NCI-H2029 treated with DMSO at 0.1 percent for 48 hours (cell line): ENCODE measurements at places on chromosomes 7 and 10.

DNA sequence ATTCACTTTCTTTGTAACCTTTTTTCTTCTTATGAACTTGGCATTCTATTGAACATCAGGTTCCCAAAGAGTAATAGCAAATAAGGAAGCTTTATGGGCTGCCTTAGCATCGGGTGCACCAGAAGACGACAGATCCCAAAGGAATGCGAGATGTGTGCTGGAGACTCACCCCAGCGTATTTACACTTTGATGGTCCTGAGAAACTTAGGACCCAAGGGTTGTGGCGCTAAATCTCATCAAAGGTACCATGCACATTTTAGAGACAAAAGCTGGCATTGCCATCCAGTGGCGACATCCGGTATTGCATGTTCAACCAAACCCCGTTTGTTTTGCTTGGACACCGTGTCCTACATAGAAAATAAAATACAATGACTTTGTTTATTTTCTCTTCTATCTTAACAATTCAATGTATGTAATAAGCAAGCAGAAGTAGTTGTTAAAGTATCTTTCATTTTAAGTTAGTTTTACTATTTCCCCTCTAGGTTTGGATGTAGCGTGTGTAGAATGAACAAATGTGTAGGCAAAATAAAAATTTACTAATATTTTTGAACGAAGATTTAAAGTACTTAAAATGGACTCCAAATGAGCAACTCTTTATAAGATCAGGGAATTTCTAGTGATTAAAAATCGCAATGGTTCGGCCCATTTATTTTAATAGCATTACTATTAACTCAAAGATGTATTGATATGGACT, 1154.8 kb downstream of the GATA3 start:
- DNase-seq = no peak

DNA sequence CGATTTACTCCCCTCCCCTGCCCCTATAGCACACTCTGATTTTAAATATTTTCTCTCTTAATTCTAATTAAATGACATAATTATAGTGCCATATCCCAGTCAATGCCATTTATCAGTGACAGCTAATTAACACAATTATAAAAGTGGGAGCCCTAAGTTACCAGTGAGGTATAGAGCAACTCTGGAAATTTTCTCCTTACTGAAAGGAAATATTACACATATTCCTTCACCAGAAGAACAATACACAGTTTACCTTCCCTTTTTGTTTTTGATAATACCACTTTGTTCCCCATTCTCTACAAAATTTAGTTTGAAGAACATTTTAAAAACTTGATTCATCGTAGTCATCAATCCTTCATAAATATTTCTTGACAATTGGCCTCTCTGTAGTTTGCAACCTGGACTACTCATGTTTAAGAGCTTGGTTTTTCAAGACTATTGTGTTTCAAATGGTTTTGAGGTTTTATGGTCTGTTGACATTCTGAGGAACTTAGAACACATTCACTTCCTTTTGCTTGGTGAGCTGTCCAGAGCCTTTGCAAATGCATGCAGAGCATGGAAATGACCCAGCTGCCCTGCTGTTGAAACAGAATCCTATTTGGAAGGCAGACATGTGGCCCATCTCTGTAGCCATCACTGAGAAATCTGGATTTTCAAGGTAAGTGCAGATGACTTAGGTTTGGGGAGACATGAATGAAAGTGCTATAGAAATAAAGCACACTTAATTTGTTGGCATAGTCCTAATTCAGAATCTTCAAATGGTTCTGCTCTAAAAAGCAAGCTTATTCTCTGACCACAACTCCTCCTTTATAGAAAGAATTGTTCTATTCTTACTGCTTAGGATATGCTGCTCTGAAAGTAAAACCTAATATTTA, at the start of gene GPR141:
Gene GPR141, plus strand, starts transcription at position 521 of the 875 bp plus-strand sequence. CDS start 56,628 bp downstream, outside the sequence.
- no peak for DNase-seq

DNA sequence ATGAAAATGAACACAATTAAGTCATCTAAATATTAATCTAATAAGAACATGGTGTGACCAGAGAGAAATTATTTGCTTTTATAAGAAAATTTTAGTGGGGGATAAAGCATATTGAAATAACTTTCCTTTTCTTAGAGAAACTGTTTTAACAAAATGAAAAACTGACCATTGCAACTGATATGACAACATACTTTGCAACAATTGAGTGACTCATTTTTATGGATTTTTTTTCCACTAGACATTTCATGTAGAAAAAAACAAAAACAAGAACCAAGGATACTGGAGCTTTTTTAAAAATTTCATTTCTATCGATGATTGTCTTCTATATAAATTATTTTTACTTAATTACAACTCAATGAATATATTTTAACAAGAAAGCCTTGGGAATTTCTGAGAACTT, 90.0 kb downstream of the C1GALT1 start:
- no peak for DNase-seq

DNA sequence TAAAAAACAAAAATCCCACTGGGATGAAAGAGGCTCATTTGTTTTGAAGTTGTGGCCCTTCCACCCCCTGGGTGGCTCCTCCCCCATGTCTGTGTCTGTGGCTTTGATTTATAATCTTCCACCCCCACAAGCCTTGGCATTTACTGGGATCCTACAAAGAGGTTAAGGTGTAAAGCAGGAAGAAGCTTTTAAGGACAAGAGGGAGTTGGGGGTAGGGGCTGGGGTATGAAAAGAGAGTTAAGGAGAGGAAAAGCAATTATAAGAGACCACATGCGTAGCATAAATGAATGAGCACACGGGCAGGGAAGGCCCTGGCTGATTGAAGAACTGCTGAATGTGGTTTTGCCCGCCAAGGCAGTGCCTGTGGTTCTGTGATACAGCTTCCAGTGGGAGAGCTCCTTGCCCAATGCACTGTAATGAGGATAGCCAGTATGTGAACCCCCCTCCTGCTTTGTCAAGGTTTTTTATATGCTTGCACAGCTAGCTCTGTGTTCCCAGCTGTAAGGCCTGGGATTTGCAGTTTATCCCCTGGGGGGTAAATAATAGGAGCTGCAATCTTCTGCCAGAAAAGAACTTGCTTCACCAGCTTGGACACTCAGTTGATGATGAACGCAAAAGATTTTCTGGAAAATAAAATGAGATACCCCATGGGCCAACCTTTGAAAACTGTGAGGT, 34.7 kb upstream of the KMT2E start:
- no peak for DNase-seq

- DNase-seq = no peak
Observed at GRCh38 chr10:105658696-105659095, 1017.6 kb downstream of the SORCS3 start.

- DNase-seq = no peak
Observed at GRCh38 chr7:131381069-131381838, 53.6 kb downstream of the MKLN1 start.
